ENCODE measurements at places on chromosomes 1 and 21.

GRCh38 chr1:247400685-247401084 lies 15.3 kb upstream of the NLRP3 start:
- no peaks in the 10 kb centered on the region for H3K27me3 ChIP-seq
- H3K36me3 ChIP-seq = no peaks in the 10 kb centered on the region
- no peak for DNase-seq
- no peak overlapping the region for H3K4me3 ChIP-seq
- H3K4me1 ChIP-seq = no peaks in the 10 kb centered on the region

DNA sequence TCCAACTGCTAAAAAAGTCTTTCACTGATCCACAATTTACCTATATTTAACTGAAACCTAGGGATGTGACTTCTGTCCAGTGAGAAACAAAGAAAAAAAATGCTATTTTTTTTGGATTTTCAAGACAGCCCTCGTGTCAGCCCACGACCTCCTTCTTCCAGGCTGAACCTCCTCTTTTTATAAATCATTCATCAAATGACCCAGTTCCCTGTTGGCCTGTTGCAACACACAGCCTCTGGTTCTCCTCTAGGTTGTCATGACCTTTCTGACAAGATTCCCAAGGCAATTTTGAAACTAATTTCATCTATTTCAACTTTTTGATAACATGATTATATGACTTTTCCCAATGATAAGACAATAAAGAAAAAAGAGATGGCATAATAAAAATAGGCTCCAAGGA lies 74.6 kb downstream of the PGBD5 start:
- no peak overlapping the region for H3K27ac ChIP-seq
- no peaks in the 10 kb centered on the region for H3K36me3 ChIP-seq
- H3K4me3 ChIP-seq = no peak overlapping the region
- DNase-seq = no peak

GRCh38 chr1:182629499-182630096 lies 25.4 kb upstream of the RGS16 start:
- peaks cover 4% of the 10 kb centered on the region for H3K4me1 ChIP-seq
- no peak for DNase-seq
- H3K4me3 ChIP-seq = no peak overlapping the region
- no peaks in the 10 kb centered on the region for H3K27me3 ChIP-seq
- no peaks in the 10 kb centered on the region for H3K36me3 ChIP-seq
- no peak overlapping the region for H3K27ac ChIP-seq

- DNase-seq = no peak
- H3K27ac ChIP-seq = no peak overlapping the region
- H3K4me3 ChIP-seq = no peak overlapping the region
These were observed 8.3 kb downstream of the RNASEL start for GRCh38 chr1:182580736-182581135.

DNA sequence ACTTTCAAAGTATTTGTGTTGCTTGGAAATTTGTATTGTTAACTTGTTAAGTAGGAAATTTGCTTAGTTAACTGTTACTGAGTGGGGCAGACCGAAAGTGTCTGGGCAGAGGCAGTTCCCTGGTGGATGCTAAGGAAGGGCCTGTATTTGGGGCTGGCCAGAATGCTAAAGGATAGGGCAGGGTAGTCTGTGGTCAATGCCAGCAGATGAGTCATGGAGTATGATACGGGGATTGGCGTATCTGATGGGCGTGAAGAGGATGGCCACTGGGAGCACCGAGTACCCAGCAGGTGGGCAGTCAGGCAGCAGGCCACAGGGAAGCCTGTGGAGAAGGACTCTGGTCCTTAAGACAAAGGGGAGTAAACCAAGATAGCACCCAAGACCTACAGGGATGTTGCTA lies 46.6 kb upstream of the SCAF4 start:
- H3K4me3 ChIP-seq = no peak overlapping the region
- H3K36me3 ChIP-seq = no peaks in the 10 kb centered on the region
- no peaks in the 10 kb centered on the region for H3K27me3 ChIP-seq
- H3K4me1 ChIP-seq = no peaks in the 10 kb centered on the region
- DNase-seq = no peak

DNA sequence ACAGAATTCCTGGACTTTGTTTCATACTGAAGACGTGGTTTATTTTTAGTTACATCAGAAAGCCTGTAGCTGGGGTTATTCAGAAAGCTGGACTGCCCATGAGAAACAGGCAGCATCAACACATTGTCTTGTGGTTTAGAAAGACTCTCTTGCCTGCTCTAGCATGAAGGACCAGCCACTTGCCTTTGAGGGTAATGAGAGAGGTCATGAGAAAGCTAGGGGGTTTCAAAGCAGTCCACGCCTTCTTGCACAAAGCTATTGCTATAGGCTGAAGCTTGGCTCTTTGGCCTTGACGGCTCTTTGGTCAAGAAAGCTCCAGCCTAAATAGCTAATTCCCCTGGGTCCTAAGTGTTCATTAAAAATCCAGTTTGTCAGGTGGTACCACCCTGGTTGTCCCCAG lies 208.1 kb downstream of the PRDM2 start:
- no peaks in the 10 kb centered on the region for H3K36me3 ChIP-seq
- H3K4me1 ChIP-seq = no peaks in the 10 kb centered on the region
- no peak for DNase-seq
- no peak overlapping the region for H3K27ac ChIP-seq
- H3K4me3 ChIP-seq = no peak overlapping the region

- peak overlapping the region; percentile 83 for H3K27ac ChIP-seq
- peak overlapping the region; percentile 91 for H3K4me3 ChIP-seq
- peaks cover 5% of the 10 kb centered on the region for H3K4me1 ChIP-seq
- H3K36me3 ChIP-seq = no peaks in the 10 kb centered on the region
- no peak for DNase-seq
- H3K27me3 ChIP-seq = no peaks in the 10 kb centered on the region
These were observed 585 bp upstream of the GLRX2 start for GRCh38 chr1:193105821-193106177.

GRCh38 chr1:151858886-151859665 lies 5.6 kb upstream of the THEM5 start:
- no peak overlapping the region for H3K27ac ChIP-seq
- H3K4me1 ChIP-seq = no peaks in the 10 kb centered on the region
- H3K27me3 ChIP-seq = no peaks in the 10 kb centered on the region

DNA sequence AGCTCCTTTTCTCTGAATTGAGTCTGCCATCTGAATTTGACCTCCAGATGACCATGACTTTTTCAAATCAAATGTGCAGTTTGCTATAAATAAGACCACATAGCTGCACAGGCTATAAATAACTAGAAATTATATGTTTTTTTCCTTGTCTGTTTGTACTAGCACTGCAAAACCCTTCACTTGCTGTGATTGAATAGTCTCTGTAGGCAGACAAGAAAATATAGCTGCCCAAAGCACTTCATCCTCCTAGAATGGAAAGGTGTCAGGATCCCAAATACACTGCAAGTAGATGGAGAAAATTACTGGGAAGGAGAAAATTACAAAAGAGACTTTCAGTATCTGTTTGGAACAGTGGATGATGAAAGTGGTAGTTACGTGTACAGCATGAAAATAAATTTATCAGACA lies 175.8 kb downstream of the APP start:
- H3K4me1 ChIP-seq = peaks cover 22% of the 10 kb centered on the region
- no peak overlapping the region for H3K4me3 ChIP-seq
- no peaks in the 10 kb centered on the region for H3K27me3 ChIP-seq
- DNase-seq = no peak

DNA sequence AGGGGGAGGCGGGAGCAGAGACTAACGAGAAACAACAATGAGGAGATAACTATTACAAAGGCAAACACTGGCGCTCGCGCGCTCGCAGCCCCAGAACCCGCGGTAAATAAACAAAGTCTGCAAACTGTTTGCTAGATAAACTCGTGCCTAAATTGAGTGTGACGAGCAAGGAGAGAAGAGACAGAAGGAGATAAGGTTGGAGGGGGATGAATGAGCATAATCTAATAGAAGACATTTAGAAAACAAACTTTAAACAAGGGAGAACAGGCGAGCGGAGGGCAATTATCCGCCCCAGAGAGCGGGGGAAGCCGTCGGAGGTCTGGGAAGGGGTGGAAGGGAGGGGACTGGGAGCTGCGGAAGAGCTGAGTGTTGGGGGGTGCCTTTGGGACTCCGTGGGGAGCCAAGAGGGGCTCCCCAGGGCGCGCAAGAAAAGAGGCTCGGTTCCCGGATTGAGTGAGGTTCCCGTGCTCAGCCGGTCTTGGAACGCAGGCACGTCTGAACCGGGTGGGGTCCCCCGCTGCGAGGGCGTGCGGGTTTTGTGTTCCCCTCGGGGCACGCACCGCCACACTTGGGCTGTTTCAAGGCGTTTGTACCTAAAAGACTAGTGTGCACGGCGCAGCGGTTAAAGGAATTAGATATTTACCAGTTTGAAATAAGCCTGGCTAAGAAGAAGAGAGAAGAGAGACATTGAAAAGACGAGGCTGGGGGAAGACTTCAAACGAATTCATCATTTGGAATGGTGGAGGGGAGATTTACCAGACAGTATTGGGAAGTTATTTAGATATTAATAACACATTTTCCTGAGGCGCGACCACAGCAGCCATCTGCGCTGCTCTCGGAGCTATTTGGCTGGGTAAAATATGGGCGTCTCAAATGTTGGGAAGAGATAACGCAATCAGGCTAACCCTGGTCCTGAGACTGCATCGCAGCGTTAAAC lies 10.6 kb downstream of the PAX7 start:
- no peaks in the 10 kb centered on the region for H3K36me3 ChIP-seq
- no peak overlapping the region for H3K27ac ChIP-seq
- DNase-seq = no peak
- H3K4me3 ChIP-seq = no peak overlapping the region

- no peak for DNase-seq
- no peaks in the 10 kb centered on the region for H3K27me3 ChIP-seq
- H3K27ac ChIP-seq = no peak overlapping the region
- H3K36me3 ChIP-seq = no peaks in the 10 kb centered on the region
These were observed 639 bp downstream of the IL20 start for GRCh38 chr1:206866062-206866461.

DNA sequence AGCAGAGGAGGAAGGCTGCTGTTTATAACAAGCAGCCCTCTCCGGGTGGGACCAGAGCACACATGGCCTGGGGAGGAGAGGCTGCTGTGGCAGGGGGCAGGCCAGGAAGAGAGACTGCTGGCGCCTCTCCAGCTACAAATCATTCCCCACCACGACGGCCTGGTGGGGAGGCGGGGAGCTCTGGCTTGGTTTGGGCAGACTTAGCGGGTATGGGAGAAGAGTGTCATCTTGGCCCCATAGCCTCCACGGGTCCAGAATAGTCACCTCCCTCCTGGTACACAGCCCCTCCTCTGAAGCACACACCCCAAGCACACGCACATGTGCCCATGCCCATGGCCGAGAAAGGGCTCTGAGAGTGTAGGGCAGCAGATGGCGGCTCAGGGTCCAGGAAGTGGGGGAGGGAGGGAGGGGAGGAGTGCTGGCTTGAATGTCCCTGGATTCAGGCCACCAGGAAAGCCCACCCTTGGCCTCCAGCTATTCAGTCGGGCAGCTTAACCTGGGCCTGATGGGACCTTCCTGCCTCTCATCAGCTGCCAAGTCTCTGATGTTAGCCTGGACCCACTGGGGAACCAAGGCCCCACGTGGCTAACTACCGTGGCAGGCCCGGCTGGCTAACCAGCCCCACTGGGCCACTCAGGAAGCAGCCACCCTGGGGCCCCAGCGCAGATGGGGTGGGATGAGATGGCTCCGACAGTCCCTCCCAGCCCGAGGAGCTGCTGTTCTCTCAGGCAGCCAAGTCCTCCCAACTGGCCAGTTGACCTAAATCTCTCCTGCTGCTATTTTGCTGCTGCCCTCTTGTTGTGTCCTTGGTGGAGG lies 10.9 kb downstream of the LRP8 start:
- H3K27ac ChIP-seq = no peak overlapping the region
- no peak overlapping the region for H3K4me3 ChIP-seq
- no peaks in the 10 kb centered on the region for H3K4me1 ChIP-seq
- DNase-seq = no peak
- H3K27me3 ChIP-seq = no peaks in the 10 kb centered on the region

- H3K27ac ChIP-seq = no peak overlapping the region
- no peaks in the 10 kb centered on the region for H3K4me1 ChIP-seq
- H3K36me3 ChIP-seq = no peaks in the 10 kb centered on the region
- no peak for DNase-seq
- no peaks in the 10 kb centered on the region for H3K27me3 ChIP-seq
These were observed 49.7 kb downstream of the PACC1 start for GRCh38 chr1:212364985-212365384.

DNA sequence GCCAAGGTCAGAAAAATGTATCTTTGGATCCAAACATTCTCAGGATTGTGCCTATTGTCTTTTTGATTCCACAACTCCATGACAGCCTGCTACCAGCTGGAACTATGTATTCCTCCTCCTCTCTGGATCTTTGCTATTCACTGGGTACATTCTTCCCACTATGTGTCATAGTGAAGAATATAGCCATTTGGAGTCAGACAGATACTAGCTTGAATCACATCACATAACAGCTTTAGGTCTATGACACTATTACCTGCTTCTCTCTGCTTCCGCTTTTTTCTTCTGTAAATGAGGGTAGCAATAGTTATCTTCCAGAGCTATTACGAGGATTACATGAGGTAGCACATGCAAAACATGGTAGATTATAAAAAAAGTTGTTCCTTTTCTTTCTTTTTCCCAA lies 5.4 kb upstream of the EXO1 start:
- no peak overlapping the region for H3K27ac ChIP-seq
- H3K4me1 ChIP-seq = no peaks in the 10 kb centered on the region
- no peak for DNase-seq
- H3K36me3 ChIP-seq = no peaks in the 10 kb centered on the region

- H3K4me1 ChIP-seq = no peaks in the 10 kb centered on the region
- no peak overlapping the region for H3K4me3 ChIP-seq
- H3K27ac ChIP-seq = no peak overlapping the region
- no peaks in the 10 kb centered on the region for H3K36me3 ChIP-seq
- no peaks in the 10 kb centered on the region for H3K27me3 ChIP-seq
These were observed 870.7 kb downstream of the BRINP3 start for GRCh38 chr1:189606795-189607476.

GRCh38 chr21:45019076-45019886 lies 55.1 kb upstream of the ADARB1 start:
- H3K4me3 ChIP-seq = peak overlapping the region; percentile 27
- H3K27me3 ChIP-seq = no peaks in the 10 kb centered on the region
- no peaks in the 10 kb centered on the region for H3K36me3 ChIP-seq
- H3K27ac ChIP-seq = no peak overlapping the region

DNA sequence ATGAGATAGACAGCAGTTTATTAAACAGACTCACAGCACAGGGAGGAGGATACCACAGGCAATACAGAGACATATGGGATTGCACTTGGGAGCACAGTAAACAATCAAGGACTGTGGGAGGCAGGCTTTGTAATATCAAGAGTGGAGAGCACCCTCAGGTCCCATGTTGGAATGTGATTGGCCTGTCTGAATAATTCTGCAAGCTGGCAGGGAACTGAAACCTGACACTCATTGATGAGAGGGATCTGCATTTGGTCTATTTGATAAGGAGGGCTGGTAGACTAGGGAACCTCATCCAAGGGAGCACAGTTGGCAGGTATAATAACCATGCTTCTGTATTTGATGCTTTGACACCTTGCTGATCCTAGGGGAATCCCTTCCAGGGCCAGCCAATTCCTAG lies 69.9 kb upstream of the PRMT6 start:
- DNase-seq = no peak
- H3K27me3 ChIP-seq = no peaks in the 10 kb centered on the region
- H3K4me3 ChIP-seq = no peak overlapping the region
- H3K4me1 ChIP-seq = no peaks in the 10 kb centered on the region
- H3K27ac ChIP-seq = no peak overlapping the region
- H3K36me3 ChIP-seq = no peaks in the 10 kb centered on the region

- H3K36me3 ChIP-seq = no peaks in the 10 kb centered on the region
- H3K4me3 ChIP-seq = no peak overlapping the region
- H3K4me1 ChIP-seq = no peaks in the 10 kb centered on the region
- H3K27ac ChIP-seq = no peak overlapping the region
These were observed 13.3 kb downstream of the FCRL1 start for GRCh38 chr1:157806431-157807149.

- H3K4me1 ChIP-seq = no peaks in the 10 kb centered on the region
- H3K27ac ChIP-seq = no peak overlapping the region
- no peak overlapping the region for H3K4me3 ChIP-seq
- no peaks in the 10 kb centered on the region for H3K36me3 ChIP-seq
- no peaks in the 10 kb centered on the region for H3K27me3 ChIP-seq
- DNase-seq = no peak
These were observed 380.0 kb upstream of the ADGRL2 start for GRCh38 chr1:81420760-81421159.
